ENCODE measurements at places on chromosomes 11 and 22.
A peak's percentile ranks its signal among the peaks of the same experiment; 100 is the strongest.

GRCh38 chr11:121328176-121328966 is 35.8 kb downstream of the SC5D start:
- DNase-seq = no peak

DNA sequence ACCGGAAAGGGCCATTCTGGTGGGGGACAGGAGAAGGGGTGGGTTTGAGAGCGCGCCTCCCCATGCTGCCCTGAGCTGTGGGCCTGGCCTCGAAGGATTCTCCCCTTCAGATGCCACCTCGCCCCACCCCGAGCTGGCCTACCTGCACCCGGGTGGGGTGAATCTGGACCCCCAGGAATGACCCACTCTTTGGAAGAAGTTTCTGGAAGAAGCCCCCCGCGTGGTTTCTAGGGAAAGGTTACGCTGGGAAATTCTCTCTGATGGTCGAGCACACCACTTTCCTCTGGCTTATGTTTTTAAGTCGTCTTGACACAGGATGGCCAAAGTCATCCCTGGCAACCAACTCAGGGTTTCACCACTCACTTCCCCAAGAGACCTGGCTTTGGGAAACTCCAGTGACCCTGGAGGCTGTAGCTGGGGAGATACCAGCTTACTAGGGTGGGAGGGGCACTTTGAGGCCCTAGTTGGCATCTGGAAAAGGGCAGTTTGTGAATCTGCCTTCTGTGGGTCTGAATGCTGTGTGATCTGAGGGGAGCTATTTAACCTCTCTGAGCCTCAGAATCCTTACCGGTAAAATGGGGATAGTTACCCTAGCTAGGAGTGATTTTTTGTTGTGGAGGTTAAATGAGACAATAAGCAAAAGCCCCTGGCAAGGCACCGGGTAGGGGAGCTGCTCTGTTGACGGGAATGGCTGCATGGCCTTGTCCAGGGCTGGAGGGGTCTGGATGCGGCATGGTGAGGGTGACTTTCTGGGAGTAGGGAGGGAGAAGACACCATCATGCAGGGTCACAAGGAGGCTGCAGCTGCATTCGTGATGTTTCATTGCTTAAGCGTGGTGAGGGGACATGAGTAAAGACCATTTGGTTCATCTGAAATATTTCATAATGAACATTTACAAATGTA is 45.3 kb upstream of the ACCSL start:
- DNase-seq = no peak

DNA sequence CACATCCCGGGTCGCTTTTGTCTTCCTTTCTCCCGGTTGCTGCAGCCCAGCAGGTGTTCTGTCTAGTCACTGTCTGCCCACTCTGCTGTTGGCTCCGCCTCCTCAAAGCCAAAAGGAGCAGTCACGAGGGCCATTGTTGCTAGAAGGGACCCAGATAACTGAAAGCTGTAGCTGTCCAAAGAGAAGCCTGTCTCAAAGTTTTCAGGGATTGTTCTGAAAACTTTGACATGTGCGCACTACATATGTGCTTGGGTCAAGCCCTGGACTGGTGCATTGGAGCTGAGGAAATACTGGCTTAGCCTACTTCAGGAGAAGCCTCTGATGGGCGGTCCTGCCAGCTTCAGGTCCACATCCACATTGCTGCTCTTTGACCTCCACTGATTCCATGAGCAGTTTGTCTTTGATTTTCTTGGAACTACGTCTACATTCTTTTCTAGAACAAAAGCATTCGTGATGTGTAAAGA is 8.8 kb upstream of the OR2AT4 start:
- DNase-seq = no peak

GRCh38 chr22:50271519-50271970 is 1.4 kb upstream of the MAPK11 start:
- DNase-seq = peak; percentile 71

GRCh38 chr11:84408946-84409411 is 1122.8 kb upstream of the CCDC90B start:
- no peak for DNase-seq
